ENCODE measurements at places on chromosomes 3 and 15.

GRCh38 chr3:65729555-65729954 lies 309.2 kb downstream of the MAGI1 start:
- no peak for DNase-seq

DNA sequence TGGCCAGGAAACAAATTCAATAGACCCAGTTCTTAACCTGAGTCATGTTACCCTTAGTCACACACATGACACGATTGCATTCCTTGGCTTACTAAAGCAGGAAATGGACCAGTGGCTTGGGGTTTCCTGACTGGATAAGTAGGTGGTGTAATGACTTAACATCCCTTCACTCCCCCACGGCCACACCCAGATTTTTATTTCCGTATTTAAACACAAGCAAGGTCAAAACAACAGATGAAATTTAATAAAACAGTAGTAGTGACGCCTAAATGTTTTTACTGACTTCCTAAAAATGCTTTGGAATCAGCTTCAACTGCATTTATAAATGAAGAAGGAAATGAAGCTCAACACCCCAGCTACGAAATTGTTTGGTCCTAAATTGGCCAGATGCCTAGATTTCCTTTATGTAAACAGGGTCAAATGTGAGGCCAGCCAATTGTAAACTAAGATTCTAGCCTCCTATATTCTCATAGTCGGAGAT lies 324.3 kb downstream of the CHST2 start:
- no peak for DNase-seq

DNA sequence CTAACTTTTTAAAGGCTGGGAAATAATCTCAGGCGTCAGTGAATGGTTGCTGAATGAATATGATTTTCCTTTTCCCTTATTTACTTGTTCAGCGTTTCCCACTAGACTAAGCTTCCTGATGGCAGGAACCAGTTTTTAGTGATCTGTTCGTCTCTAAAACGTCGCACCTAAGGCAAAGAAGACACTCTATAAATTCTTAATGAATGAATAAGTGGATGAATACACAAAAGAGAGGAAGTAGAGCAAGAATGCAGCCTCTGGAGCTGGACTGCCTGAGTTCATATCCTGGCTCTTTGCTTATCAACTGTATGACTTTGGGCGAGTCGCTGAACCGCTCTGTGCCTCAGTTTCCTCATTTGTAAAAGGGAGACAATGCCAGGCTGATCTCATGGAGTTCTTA lies 38.7 kb downstream of the WNT7A start:
- no peak for DNase-seq

GRCh38 chr3:183411216-183411922 lies 17.1 kb downstream of the MCF2L2 start:
- no peak for DNase-seq

GRCh38 chr3:115239717-115240116 lies 92.6 kb upstream of the ZBTB20 start:
- DNase-seq, result no peak

GRCh38 chr15:71733122-71733521 lies 77.2 kb upstream of the NR2E3 start:
- DNase-seq, result no peak

GRCh38 chr15:92394309-92395097 lies 822 bp downstream of the ST8SIA2 start:
- peak; percentile 69 for DNase-seq

DNA sequence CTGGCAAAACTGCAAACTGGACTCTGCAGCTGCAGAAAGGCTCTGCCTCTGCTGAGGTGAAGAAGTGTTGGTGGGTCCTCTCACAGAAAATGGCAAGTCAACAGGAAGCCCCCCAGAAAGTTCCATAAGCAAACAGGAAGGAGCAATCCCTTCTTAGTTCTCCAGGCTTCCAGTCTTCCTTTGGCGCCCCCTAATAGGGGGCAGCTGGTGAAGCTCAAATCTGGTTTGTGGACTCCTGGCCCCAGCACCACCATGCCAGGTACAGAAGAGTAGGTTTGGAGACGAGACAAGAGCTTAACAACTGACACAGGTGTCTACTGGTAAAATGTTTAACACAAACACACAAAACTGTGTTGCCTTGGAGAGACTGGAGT lies 35.5 kb downstream of the LEO1 start:
- no peak for DNase-seq

DNA sequence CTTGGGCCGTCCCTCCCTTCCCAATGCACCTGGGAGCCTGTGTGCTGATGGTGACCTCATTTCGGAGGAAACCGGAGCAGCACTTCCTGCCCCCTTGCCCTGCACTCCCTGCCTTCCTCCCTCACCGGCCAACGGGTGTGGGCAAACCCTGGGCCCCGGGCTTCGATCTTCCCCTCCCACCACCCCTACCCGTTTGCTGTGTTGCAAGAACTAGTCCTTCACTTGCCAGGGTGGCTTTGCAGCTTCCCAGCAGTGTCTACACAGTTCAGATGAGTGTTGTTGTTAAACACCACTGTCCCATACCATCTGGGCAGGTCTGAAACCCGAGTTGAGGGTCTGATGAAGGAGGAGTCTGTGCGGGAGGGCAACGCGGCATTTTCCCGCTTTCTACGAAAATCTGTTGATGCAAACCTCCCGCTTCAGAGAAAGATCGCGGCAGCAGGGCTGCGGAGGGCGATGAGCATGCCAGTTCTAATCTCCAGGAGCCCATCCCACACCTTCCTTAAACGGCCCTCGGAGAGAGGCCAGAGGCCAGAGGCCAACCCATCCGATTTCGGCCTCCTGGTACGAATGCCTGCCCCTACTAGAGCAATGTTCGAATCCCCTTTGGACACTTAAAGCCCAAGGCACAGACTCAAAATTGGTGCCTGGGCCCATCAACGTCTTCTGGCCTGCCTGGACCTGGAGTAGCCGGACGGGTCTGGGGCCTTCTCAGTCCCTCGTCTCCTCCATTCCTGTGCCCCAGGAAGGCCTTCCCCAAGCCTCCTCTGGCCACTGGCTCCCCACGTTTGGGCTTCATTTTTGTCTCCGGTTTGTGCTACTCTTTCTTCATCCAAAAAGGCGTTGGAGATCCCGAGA lies 35.7 kb upstream of the POLG start:
- no peak for DNase-seq

DNA sequence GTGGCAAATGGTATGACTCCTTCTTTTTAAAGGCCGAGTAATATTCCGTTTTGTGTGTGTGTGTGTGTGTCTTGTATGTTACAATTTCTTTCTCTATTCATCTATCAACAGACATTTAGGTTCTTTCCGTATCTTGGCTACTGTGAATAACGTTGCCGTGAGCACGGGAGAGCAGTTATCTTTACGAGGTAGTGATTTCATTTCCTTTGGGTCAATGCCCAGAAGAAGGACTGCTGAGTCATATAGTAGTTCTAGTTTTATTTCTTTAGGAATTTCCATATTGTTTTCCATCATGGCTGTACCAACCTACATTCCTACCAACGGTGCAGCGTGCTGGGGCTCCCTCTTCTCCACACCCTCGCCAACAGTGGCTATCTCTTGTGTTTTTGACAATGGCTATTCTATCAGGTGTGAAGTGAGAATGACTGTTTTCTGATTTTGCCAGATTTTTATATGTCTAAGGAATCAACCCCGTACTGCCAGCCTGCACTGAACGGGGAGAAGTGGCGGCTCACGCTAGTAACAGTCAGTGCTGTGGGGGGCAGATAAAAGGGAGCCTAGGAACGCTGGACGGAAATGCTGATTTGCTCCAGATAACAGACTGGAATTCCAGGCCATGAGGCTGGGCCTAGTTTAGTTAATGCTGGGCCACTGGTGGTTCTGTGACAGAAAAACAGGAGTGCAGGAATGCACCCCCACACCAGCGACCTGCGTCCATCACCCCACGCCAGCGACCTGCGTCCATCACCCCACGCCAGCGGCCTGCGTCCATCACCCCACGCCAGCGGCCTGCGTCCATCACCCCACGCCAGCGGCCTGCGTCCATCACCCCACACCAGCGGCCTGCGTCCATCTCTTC lies 168.1 kb downstream of the XXYLT1 start:
- DNase-seq, result no peak

GRCh38 chr3:147348976-147349375 lies 57.4 kb downstream of the ZIC4 start:
- no peak for DNase-seq

DNA sequence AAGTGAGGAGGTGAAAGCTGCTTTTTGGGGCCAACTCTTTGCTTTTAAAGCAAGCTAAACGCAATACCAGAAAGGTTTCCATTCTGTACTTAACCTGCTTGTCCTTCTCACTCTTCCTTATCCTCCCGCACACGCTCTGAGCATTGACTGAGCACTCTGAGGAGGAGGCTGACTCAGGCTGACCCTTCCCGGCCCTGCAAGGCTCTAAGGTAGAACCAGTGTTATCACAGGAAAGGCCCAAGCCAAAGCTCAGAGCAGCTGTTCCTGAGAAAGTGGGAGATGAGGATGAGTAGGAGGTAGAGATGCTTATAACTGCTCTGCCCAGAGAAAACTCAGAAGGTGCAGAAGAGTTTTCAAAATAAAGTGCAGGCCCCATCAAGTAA lies 2.3 kb downstream of the B3GNT5 start:
- no peak for DNase-seq

- DNase-seq, result no peak
Measured at GRCh38 chr3:103513003-103513402, 1078.2 kb downstream of the ZPLD1 start.

GRCh38 chr3:9793161-9793781 lies 389 bp downstream of the ARPC4 start:
- DNase-seq, result no peak

DNA sequence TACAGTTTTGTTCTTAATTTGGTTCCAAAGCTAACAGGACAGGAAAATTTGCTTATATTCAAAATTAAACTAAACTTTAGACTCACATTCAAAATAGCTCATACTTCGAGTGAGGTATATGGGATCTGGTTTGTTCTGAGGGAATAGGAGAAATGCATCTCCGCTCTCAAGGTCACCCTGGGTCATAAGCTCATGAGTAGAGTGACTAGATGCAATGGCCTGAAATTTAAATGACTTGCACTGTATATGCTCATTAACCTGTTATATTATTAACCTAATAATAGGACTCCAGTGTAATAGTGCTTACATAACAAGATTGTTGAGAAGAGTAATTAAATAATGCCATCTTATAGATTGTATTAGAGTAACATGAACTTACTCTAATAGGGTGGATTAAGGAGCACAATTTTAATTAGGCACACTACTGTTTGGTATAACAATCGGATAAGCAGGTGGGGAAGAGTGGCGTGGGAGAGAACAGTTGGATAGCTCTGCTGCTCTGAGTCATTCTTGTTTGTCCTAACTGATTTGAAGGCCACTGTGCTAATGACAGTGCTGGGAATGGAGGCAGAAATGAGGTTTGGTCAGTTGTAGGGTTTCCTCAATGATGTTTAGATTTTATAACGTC lies 5.2 kb downstream of the NKTR start:
- DNase-seq, result no peak

DNA sequence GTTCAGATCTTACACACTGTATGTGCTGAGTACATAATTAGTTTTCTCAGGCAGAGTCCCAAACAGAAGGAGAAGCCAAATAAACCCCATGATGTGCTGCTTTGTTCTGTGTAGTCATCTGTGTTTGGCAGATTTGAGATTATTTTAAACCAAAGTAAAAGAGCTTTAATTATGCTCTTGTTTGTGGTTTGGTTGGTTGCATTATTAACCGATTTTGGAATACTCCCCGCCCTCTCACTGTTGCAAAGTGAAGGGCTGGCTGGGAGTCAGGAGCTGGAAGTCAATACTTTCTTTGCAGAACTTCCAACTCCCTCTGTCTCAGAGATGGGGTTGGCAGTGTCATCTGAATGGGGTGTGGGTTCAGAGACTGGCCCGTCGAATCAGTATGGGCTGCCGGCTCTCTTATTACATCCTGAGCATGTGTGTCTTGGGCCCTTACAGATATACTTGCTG lies 34.4 kb downstream of the SLCO3A1 start:
- no peak for DNase-seq

DNA sequence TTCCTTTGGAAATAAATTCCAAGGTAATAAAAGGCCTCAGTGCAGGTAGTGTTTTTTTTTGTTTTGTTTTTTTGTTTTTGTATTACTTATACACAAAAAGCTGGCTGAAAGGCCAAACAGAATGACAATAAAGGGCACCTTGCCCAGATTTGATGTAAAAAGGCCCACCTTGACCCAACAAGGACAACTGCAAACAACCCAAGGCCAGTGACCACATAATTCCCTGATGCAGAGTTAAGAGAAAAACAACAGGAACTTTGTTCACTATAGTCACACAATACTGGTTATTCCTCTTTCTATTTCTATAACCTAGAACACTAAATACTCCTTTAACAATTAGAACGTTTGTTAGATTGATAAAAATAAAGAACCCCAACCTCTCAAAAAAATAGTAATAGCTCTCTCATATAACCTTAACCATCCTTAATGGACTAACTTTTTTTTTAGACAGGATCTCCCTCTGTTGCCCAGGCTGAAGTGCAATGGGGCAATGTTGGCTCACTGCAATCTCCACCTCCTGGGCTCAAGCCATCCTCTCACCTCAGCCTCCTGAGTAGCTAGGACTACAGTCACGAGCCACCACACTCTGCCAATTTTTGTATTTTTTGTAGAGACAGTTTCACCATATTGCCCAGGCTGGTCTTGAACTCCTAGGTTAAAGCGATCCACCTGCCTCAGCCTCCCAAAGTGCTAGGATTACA lies 113.3 kb downstream of the MAGI1 start:
- DNase-seq, result no peak

- no peak for DNase-seq
Measured at GRCh38 chr3:172134352-172134751, 95.0 kb downstream of the FNDC3B start.

DNA sequence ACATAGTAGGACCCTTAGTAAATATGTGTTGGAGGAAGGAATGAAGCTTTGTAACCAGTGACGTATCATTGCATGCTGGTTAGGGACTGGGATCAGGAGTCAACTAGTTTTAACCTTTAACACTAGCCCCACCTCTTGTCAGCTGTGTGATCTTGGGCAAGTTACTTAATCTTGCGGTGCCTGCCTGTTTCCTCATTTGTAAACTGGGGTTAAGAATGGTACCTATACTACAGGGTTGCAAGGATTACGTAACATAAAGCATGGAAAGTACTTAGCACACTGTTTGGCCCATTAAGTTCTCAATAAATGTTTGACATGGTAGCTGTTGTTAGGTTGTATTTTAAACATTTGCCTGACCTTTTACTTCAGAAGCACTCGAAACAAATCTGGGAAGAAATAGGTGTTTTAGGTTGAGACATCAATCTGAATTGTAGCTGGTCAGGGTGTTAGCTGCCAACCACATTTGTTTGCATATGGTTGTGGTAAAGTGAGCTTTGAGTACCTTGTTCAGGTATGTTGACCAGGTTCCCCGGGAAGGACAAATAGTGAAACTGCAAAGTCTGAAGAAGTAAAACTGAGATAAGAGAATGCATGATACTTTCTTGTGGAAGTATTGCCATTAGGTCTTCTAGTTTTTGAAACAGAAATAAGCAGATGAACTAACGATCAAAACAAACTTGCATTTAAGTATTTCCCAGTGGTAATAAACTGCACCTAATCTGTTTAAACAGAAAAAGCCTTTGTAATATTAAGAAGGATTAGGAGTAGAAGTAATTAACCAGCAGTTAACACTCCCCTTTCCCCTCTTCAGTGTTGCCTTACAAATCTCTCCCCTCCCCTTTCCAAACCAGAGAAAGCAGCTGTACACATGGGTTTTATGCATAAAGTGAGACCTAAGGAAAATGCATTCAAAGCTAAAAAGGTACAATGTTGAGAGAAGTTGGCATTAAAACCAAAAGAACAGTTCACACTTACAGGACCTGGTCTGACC lies 25.8 kb upstream of the SCAANT1 start:
- no peak for DNase-seq
